ENCODE measurements at places on chromosomes 6 and 20.
A peak's percentile ranks its signal among the peaks of the same experiment; 100 is the strongest.

- no peak overlapping the region for H3K4me3 ChIP-seq
- no peaks in the 10 kb centered on the region for H3K36me3 ChIP-seq
- H3K27ac ChIP-seq = no peak overlapping the region
- no peaks in the 10 kb centered on the region for H3K4me1 ChIP-seq
- H3K27me3 ChIP-seq = no peaks in the 10 kb centered on the region
Observed at GRCh38 chr6:39938773-39939654, 4.8 kb upstream of the MOCS1 start.

DNA sequence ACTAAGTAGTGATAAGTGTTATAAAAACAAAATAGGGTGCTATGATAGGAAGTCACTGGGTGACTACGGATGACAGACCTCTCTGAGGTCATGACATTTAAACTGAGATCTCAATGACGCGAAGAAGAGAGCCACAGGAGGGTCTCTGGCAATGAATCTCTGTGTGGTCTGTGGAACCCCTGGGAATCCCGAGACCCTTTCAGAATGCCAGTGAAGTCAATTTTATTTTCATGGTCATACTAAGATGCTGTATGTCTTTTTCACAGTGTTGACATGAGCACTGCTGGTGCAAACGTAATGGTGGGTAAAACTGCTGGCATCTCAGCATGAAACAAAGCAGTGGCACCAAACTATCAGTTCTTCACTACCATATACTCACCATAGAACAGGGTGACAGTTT, 155.0 kb downstream of the GJA10 start:
- DNase-seq = no peak
- H3K4me3 ChIP-seq = no peak overlapping the region
- H3K36me3 ChIP-seq = no peaks in the 10 kb centered on the region
- H3K4me1 ChIP-seq = peaks cover 2% of the 10 kb centered on the region
- no peaks in the 10 kb centered on the region for H3K27me3 ChIP-seq
- no peak overlapping the region for H3K27ac ChIP-seq

DNA sequence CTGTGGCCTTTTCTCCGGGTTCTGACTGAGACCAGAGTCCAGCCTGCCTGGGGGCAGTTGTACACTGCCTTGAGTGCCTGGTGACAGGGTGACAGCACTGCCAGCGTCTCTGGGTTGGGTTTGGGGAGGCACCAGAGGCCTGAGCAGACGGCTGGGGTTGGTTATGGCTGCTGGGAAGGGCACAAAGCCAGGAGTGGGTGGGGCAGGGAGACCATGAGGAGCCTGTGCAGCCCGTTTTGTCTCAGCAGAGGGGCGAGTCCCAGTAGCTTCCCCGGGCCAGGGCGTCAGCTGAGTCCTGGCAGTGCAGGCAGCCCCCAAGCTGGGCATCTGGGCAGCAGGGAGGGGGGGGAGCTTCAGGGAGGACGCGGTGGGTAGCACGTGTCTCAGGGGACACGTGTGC, 15.3 kb upstream of the SULF2 start:
- no peak for DNase-seq
- H3K27ac ChIP-seq = no peak overlapping the region
- H3K36me3 ChIP-seq = no peaks in the 10 kb centered on the region
- H3K27me3 ChIP-seq = no peaks in the 10 kb centered on the region
- H3K4me1 ChIP-seq = peaks cover 4% of the 10 kb centered on the region

GRCh38 chr6:32764048-32764447, 716 bp upstream of the HLA-DQB2 start:
- H3K4me3 ChIP-seq = no peak overlapping the region
- no peaks in the 10 kb centered on the region for H3K4me1 ChIP-seq
- peaks cover 56% of the 10 kb centered on the region for H3K27me3 ChIP-seq

- no peak for DNase-seq
- H3K36me3 ChIP-seq = no peaks in the 10 kb centered on the region
- H3K4me1 ChIP-seq = peaks cover 20% of the 10 kb centered on the region
Observed at GRCh38 chr6:44201638-44202303, 15.0 kb upstream of the MYMX start.

- DNase-seq = no peak
- H3K27me3 ChIP-seq = no peaks in the 10 kb centered on the region
- no peaks in the 10 kb centered on the region for H3K4me1 ChIP-seq
- no peaks in the 10 kb centered on the region for H3K36me3 ChIP-seq
- no peak overlapping the region for H3K27ac ChIP-seq
Observed at GRCh38 chr6:8539453-8539852, 104.1 kb upstream of the SLC35B3 start.

DNA sequence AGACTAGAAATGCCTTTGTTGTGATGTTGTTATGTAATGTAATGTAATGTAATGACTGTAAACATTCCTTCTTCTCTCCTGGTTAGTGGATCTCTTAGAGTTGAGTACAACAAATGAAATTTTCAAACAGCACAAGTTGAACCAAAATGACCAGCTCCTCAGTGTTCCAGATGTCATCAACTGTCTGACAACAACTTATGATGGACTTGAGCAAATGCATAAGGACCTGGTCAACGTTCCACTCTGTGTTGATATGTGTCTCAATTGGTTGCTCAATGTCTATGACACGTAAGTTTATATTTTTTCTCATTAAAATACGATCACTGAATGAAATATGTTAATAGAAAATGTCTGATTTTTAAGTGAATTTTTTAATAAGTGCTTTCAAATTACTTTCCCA, 496.7 kb downstream of the UTRN start:
- H3K4me1 ChIP-seq = no peaks in the 10 kb centered on the region
- DNase-seq = no peak
- no peaks in the 10 kb centered on the region for H3K36me3 ChIP-seq
- no peaks in the 10 kb centered on the region for H3K27me3 ChIP-seq

DNA sequence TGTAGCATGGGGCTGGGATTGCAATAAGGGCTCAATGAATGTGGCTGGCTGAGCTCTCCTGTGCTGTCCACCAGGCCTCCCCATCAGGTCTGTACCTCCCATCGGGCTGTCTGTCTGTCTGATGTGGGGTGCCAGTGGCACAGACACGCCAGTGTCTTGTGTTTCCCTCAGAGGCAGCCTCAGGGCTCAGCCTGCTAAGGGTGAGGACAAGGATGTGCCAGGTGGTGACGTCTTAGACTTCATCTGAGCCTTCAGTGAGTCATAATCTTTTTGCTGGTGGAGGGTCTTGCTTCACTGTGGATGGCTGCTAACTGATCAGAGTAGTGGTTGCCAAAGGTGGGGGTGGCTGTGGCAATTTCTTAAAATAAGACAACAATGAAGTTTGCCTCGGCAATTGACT, 194.7 kb downstream of the NRN1 start:
- H3K36me3 ChIP-seq = no peaks in the 10 kb centered on the region
- no peaks in the 10 kb centered on the region for H3K27me3 ChIP-seq
- H3K4me3 ChIP-seq = no peak overlapping the region
- no peak overlapping the region for H3K27ac ChIP-seq
- DNase-seq = no peak

DNA sequence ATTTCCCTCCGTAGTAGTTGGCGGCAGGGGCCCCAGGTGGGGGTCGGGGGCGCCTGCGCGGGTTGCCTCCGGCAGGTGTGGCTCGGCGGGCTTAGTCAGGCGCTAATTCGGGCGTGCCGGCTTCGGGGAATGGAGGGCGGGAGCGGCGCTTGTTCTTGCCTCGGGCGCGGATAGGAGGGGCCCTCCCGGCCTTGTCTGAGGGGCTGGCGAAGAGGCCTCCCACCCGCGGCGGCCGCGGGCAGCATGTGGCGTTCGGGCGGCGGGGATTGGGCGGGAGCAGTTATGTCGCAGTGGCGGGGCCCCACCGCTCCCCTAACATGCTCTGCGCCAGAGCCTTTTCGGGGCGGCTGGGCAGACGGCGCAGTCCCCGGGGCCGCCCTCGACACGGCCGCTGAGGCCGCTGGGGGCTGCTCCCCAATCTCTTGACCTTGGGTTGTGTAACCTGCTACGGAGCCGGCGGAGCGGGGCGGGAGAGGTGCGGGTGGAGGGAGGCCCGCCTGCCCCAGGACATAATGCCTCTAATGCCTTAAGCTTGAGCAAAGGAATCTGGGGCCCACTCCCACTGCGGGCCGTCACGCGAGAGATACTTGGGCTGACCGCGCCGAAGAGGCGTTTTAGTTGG, 1.1 kb downstream of the AMD1 start:
- peaks cover 25% of the 10 kb centered on the region for H3K4me1 ChIP-seq
- no peaks in the 10 kb centered on the region for H3K27me3 ChIP-seq
- peak overlapping the region; percentile 87 for H3K27ac ChIP-seq

DNA sequence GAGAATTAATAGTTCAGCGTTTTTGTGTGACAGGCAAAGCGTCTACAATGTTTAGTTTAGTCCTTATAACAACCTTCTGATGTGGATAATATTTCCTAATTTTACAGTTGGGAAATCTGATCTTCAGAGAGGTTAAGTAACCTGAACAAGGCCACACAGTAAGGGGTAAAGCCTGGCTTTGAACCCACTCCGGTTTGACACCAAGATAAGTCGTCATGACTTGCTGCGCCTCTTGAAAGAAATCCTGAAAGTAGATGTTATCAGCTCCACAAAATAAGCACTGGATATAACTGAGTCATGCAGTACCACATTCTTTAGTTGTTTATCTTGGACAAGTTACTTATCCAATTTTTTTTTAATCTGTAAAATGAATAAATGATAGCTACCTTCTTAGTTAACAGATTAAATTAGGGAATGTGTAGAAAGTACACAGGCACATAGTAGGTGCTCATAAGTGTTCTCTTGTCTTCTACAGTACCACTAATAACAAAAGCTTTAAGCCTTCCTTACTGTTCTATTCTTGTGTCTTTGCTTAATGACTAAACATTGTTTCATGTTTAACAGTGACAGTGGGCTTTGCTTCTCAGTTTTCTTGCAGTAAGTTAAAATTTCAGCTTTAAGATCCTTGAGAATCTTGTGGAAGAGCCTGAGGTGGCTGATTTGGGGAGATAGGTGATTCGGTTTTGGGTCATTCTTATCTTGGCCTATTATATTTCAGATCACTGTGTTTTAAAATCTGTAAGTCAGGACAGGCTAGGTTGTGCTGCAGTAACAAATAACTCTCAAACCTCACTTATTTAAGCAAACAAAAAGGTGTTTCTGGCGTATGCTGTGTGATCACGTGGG, 2.1 kb downstream of the HIVEP1 start:
- H3K4me3 ChIP-seq = peak overlapping the region; percentile 57
- no peak for DNase-seq
- peak overlapping the region; percentile 91 for H3K27ac ChIP-seq
- H3K4me1 ChIP-seq = peaks cover 16% of the 10 kb centered on the region

- H3K4me3 ChIP-seq = peak overlapping the region; percentile 80
- peaks cover 15% of the 10 kb centered on the region for H3K36me3 ChIP-seq
- H3K4me1 ChIP-seq = peaks cover 12% of the 10 kb centered on the region
- no peaks in the 10 kb centered on the region for H3K27me3 ChIP-seq
Observed at GRCh38 chr6:71420693-71421328, 132.2 kb downstream of the OGFRL1 start.

- no peaks in the 10 kb centered on the region for H3K27me3 ChIP-seq
- H3K4me1 ChIP-seq = peaks cover 17% of the 10 kb centered on the region
- peak overlapping the region; percentile 20 for H3K4me3 ChIP-seq
Observed at GRCh38 chr6:2853769-2854395, 12.2 kb upstream of the SERPINB1 start.

GRCh38 chr6:87094576-87094975, 330 bp downstream of the CGA start:
- H3K4me3 ChIP-seq = no peak overlapping the region
- peaks cover 3% of the 10 kb centered on the region for H3K27me3 ChIP-seq

GRCh38 chr20:53320701-53321100, 272.9 kb downstream of the ZNF217 start:
- H3K4me3 ChIP-seq = no peak overlapping the region
- no peaks in the 10 kb centered on the region for H3K4me1 ChIP-seq
- no peak overlapping the region for H3K27ac ChIP-seq
- no peak for DNase-seq

GRCh38 chr6:105320271-105320670, 82.6 kb downstream of the PREP start:
- peaks cover 28% of the 10 kb centered on the region for H3K4me1 ChIP-seq
- H3K4me3 ChIP-seq = no peak overlapping the region
- H3K27me3 ChIP-seq = no peaks in the 10 kb centered on the region
- DNase-seq = no peak
- H3K36me3 ChIP-seq = peaks cover 84% of the 10 kb centered on the region
- H3K27ac ChIP-seq = peak overlapping the region; percentile 69

GRCh38 chr20:34448517-34448916, 67.7 kb upstream of the DYNLRB1 start:
- peaks cover 98% of the 10 kb centered on the region for H3K36me3 ChIP-seq
- no peak for DNase-seq
- no peaks in the 10 kb centered on the region for H3K4me1 ChIP-seq
- no peak overlapping the region for H3K27ac ChIP-seq
- H3K4me3 ChIP-seq = no peak overlapping the region

- no peak for DNase-seq
- H3K4me3 ChIP-seq = no peak overlapping the region
- H3K4me1 ChIP-seq = no peaks in the 10 kb centered on the region
- no peaks in the 10 kb centered on the region for H3K27me3 ChIP-seq
- H3K36me3 ChIP-seq = no peaks in the 10 kb centered on the region
- H3K27ac ChIP-seq = no peak overlapping the region
Observed at GRCh38 chr6:137973201-137973600, 106.1 kb downstream of the TNFAIP3 start.

DNA sequence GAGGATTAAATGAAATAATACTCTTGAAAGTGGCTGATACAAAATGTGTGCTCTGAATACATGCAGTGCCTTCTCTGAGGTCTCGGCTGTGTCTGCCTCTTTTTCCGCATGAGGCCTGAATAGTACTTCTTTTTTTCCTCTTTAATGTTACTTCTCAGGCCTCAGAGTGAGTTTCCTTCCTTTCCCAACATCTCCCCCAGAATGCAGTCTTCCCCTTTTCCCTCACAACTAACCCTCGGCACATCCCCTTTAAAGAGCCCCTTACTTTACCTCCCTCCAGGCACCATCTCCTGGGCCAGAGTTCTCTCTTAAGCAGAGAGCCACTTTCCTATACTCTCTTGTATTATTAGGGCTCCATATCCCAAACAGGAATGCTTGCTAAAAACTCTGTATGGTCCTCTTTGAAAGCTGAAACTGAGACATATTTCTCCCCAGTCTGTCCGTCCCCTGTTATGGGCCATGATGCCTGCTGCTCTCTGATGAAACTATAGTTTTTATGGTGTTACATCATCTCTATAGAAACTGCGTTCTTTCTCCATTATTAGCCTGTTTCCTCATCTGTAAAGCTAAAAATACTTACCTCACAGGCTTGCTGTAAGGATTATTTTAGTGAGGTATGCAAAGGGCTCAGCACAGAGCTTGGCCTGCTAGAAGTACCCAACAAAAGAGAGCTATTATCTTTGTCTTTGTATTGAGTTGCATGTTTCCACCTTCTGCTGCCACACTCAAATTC, 2.3 kb downstream of the PLAGL2 start:
- H3K27me3 ChIP-seq = no peaks in the 10 kb centered on the region
- peak overlapping the region; percentile 86 for H3K27ac ChIP-seq
- H3K4me3 ChIP-seq = peak overlapping the region; percentile 97
- DNase-seq = no peak
- peaks cover 56% of the 10 kb centered on the region for H3K36me3 ChIP-seq

GRCh38 chr6:37020381-37020780, 14.9 kb downstream of the FGD2 start:
- H3K36me3 ChIP-seq = no peaks in the 10 kb centered on the region
- H3K4me1 ChIP-seq = peaks cover 36% of the 10 kb centered on the region
- H3K4me3 ChIP-seq = no peak overlapping the region
- no peaks in the 10 kb centered on the region for H3K27me3 ChIP-seq
- DNase-seq = no peak

Measured in RWPE2 (cell line).